ENCODE measurements at places on chromosomes 7 and 10. TPM values are rescaled to one million over a fixed set of nuclear protein-coding genes. Genes with fewer than 3 reads are reported as not detected.

PNLIPRP1 gene
- not detected for total RNA-seq

GRCh38 chr10:75509706-75510105, 78.3 kb downstream of the LRMDA start:
- DNase-seq, result no peak

DNA sequence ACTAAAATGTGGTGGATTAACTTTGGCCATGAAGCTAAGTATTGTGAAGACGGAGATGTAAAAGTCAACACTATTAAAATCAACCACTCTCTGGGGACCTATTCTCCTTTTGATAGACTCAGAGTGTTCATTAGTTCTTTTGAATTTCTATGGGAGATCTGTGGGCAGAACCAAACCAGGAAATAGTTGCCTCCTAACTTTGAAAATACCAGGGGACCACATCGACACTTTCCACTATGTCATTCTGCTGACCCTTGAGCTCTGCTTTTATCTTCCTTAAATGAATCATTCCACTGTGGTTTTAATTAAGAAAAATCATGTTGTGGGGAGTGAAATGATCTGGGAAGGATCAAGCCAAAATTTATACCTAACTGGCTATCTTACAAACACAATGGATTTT, 960.5 kb downstream of the GATA3 start:
- no peak for DNase-seq

IL6 gene
- 2.3 TPM for total RNA-seq

MYH16 gene
- not detected for total RNA-seq

All from natural killer cell (primary cell).